ENCODE measurements at places on chromosomes 11 and 22. TPM values are rescaled to one million over a fixed set of nuclear protein-coding genes. Genes with fewer than 3 reads are reported as not detected.

Gene SLC25A18
- not detected for polyA plus RNA-seq

Gene SNAP29
- polyA plus RNA-seq, result 41.4 TPM

DNA sequence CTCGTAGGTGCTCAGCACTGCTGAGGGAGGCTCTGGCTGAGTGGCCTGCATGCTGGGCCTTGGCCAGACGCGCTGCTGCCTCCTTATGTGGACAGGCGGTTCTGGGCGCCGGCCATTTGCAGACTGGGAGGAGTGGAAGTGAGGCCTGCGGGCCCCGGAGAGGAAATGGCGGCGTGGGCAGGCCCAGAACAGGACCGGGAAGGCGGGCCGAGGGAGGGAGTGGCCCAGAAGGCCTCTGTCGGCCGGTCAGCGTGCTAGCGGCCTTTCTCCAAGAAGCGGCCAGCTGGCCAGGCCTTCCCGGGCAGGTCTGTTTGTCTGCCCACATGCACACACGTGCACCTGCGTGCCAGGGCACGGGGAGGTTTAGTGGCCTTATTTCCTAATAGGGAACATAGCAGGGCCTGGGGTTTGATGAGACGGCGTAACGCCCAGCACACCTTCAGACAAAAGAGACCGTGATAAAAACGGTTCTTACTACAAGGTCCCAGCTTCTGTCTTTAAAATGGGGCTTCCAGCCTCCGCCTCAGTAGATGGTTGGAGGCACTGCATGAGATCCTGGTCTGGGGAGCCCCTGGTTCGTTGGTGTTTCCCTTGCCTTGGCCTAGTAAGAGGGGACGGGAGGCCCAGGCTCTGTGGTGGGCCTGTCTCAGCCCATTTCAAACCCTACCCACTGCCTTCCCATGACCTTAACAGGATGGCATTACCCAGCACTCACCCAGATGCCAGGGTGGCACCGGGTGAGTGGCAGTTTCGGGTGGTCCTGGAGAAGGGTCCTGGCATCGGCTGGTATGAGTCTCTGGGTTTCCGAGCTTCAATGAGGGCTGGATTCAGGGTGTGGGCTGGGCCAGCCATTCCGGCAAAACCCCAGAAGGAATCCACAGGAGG lies 65.1 kb upstream of the PPARA start:
- no peak for DNase-seq

Gene PANX3
- not detected for polyA plus RNA-seq

Gene MRGPRX3
- polyA plus RNA-seq, result not detected

GRCh38 chr22:29700900-29701154 lies 19.0 kb upstream of the CABP7 start:
- no peak for DNase-seq

Gene THRSP
- polyA plus RNA-seq, result not detected

GRCh38 chr11:25441421-25441820 lies 890.5 kb upstream of the ANO3 start:
- no peak for DNase-seq

DNA sequence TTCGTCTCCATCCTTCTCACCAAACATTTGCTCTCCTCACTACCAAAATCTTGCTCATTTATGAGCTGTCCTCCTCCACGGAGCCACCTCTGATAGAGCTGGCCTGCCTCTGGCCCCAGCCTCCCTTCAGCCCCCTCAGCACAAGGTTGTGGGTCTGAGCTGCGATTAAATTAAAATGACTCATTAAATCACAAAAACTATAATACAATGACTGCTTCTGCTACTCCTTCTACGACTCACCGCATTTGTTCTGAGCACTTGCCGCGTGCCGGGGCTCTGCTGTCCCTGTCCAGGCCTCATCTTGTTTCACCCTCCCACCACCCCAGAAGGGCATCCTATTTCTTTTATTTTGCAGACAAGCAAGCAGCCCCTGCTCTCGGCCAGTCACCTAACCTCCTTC lies 49.2 kb upstream of the TIMP3 start:
- no peak for DNase-seq

- DNase-seq, result no peak
Observed at GRCh38 chr11:12074529-12075195, 35.7 kb upstream of the MICAL2 start.

Gene CARS1
- 137 TPM for polyA plus RNA-seq

Gene CASTOR1
- 12.0 TPM for polyA plus RNA-seq

Gene TMEM45B
- not detected for polyA plus RNA-seq

Gene MCHR1
- 3.1 TPM for polyA plus RNA-seq

GRCh38 chr11:71241721-71242259 lies 10.6 kb downstream of the SHANK2 start:
- no peak for DNase-seq

- DNase-seq, result no peak
Observed at GRCh38 chr11:26993965-26994457, at the start of gene FIBIN. Gene FIBIN (plus strand): TSS chr11:26994112. CDS start chr11:26994527, 415 bp downstream.

DNA sequence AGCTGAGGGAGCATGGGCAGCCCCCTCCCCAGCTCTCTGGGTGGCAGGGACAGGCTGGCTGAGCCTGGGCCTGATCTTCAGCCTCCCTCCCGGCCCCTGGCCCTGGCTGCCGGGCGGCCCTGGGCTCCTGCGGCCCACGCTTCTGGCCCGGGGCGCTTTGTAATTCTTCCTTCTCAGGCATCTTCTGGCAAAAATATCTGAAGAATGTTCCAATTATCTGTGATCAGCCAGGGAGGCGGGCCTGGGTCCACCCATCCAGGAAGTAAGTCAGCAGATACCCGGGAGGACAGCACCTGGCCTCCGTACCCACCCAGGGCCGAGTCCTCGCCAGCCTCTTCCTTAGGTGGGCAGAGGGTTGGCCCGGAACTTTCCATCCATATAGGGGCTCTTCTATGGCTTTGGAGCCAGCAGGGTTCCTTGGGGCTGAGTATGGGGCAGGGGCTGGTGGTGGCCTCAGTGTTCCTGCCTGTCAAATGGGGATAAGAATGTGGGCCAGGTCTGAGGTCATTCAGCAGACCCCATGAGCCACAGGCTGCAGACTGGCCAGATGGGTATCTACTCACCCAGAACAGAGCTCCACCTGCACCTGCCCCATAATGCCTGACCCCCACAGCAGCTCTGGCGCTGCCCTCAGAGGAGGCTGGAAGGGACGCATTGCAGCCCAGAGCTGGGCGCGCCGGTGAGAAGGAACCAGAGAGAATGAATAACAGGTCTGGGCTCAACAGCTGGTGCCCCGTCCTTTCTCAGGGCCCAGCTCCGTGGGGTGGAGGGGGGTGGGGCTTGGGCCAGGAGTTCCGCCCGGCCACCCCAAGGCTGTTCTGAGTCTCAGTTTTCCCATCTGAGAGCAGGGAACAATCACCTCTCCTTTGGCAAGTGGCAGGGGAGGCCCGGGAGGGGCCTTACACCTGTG lies 16.2 kb downstream of the WNT7B start:
- DNase-seq, result no peak

- DNase-seq, result no peak
Observed at GRCh38 chr11:117814766-117815261, 9.7 kb downstream of the FXYD2 start.

Gene MUC5AC
- polyA plus RNA-seq, result under 0.01 TPM

Gene OR10D3
- not detected for polyA plus RNA-seq

- DNase-seq, result no peak
Observed at GRCh38 chr11:47378010-47378835, at the start of gene SPI1. Gene SPI1 (minus strand): TSS chr11:47378547. CDS start chr11:47378353, 194 bp downstream.

GRCh38 chr11:2216400-2217064 lies 44.9 kb upstream of the TH start:
- no peak for DNase-seq

GRCh38 chr11:16977136-16977993 lies 36.8 kb downstream of the PLEKHA7 start:
- DNase-seq, result no peak

- DNase-seq, result no peak
Observed at GRCh38 chr11:32899438-32899837, 6.8 kb downstream of the QSER1 start.

Gene TUB
- 14.7 TPM for polyA plus RNA-seq

Gene FAM83F
- 0.01 TPM for polyA plus RNA-seq

Gene EFCAB6
- polyA plus RNA-seq, result 1.4 TPM

Gene ART1
- polyA plus RNA-seq, result not detected

DNA sequence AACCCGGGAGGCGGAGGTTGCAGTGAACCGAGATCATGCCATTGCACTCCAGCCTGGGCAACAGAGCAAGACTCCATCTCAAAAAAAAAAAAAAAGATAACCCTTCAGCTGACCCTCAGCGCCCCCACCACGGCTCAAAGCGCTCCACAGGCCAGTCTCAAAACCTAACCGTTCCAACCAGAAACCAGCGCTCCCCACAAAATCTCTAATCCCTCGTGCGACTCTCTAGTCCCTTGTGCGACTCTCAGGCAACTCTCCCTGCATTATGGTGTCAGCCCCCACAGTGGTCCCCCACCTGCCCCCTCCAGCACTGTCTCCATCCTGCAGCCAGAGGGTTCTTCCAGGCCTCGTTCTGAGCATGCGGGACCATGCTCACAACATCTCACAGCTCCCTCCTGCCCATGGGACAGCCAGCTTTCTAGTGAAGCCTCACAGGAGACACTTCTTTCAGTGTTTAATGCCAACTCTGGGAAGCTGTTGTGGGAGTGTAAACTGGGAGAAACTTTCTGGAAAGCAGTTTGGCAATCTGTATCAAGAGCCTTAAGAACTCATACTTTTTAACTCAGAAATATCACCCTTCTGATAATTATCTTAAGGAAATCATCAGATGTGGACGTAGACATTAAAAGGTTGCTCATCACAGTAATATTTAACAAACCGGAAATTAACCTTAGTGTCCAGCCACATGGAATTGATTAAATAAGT lies 4.2 kb upstream of the RASGRP2 start:
- DNase-seq, result peak; percentile 8

Gene MOV10L1
- polyA plus RNA-seq, result 4.6 TPM

DNA sequence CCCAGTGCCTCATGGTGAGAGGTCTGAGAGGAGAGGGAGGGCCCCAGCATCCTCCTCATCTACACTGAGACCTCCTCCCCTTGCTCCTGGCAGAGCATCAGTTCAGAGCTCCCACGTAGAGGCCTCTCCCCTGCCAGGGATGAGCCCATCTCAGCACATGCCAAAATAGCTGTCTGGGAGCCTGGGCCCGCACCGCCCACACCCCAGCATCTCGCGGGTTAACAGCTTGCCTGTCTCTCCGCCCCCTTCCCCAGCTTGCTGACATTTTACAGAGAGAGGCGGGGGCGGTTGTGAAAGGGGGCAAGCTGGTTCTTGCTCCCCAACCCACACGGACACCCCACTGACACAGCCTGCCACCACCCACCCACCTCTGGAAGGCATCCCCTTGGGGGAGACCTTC lies 6.4 kb downstream of the DGKZ start:
- no peak for DNase-seq

Gene SNX32
- 0.30 TPM for polyA plus RNA-seq

Gene SMC1B
- polyA plus RNA-seq, result not detected

Gene ARAP1
- polyA plus RNA-seq, result 52.4 TPM

GRCh38 chr22:22164541-22165272 lies 79.9 kb upstream of the VPREB1 start:
- no peak for DNase-seq

DNA sequence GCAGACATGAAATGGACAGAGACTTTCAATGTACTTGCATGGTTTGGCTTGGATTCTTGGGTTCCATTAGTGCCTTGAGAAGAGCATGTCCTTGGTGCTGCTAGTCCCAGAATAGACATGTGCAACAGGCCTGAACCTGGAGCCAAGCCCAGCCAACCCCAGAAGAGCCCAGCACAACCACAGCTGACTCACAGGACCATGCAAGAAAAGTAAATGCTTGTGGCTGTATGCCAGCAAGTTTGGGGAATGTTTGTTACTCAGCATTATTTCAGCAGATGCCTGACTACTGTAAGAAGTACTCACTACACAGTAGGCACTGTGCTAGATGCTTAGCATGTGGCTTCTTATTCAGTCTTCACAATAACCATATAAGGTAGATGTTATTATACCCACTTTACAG lies 39.2 kb upstream of the HMGXB4 start:
- no peak for DNase-seq

- DNase-seq, result no peak
Observed at GRCh38 chr11:120133216-120134105, 4.5 kb downstream of the TRIM29 start.

DNA sequence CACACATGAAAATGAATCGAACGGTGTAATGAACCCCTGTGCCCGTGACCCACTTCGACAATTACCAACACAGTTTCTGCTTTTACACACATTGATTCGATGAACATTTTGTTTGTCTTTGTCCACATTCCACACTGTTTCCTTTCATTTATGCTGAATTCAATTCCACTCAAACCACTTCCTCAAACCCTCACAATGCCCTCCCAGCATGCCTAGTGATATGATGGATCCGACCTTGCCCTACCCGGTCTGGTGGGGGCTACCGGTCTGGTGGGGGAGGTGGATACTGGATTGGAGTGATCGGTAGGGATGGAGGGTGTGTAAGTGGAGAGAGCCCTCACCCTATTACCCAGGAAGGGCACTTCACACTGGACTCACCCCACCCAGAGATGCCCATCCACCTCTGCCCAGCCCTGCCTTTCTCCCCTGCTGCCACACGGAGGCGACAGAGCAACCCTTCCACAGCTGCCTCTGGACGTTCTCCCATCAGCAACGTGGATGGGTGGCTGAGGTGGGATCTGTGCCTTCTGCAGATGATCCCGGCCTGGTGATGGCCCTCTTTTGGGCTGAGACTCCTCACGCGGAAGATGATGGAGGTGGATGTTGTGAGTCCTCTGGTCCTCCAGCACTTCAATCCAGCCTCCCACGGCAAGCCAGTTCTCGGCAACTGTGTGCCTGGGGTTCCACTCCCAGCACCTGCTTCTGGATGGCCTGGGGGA lies 33.0 kb upstream of the P2RY2 start:
- DNase-seq, result no peak

DNA sequence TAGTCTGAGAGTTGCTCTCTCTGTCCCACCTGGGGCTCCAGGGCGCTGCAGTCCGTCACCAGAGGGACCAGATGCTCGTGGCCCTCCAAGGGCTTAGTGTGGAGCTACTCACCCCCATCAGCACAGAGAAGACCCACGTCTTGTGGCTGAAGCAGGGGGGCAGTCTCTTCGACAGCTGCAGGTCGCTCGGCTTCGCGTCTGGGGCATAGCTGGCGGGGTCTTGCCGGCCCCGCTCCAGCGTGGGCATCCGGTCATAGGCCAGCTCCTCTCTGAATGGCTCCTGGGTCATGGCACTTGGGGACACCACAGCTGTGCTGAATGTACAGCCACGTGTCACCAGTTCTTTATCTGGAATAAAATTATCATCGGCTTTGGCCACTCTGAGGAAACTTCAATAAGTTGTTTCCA lies 608 bp downstream of the MLC1 start:
- no peak for DNase-seq

Gene DEPDC7
- polyA plus RNA-seq, result 13.5 TPM

DNA sequence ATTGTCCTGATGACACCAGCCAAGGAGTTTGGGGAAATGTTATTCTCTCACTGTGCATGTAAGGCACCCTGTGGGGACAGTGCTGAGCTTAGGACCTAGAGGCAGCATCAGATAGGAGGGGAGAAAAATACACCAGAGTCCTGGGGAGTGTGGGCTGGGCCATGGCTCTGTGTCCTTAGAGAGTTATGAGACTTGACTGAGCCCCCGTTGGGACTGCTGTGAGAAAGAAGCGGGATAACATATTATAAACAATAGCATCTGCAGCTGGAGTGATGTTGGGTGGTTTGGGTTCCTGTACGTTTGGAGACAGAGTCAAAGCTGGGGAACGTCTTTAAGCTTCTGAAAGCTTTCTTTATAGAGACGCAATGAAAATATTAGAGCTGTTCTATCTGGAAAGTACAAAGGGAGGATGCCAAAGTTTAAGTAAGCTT lies 90.9 kb upstream of the CRTAM start:
- DNase-seq, result no peak

GRCh38 chr22:42772647-42773046 lies 52.0 kb upstream of the A4GALT start:
- no peak for DNase-seq
